ENCODE measurements at places on chromosomes 12 and 14. TPM values are rescaled to one million over a fixed set of nuclear protein-coding genes. Genes with fewer than 3 reads are reported as not detected.

GRCh38 chr14:99189201-99189801 is 82.7 kb downstream of the BCL11B start:
- no peak for DNase-seq

Gene CCT2
- polyA plus RNA-seq, result 81.8 TPM

Gene BCL11B
- polyA plus RNA-seq, result 0.09 TPM

DNA sequence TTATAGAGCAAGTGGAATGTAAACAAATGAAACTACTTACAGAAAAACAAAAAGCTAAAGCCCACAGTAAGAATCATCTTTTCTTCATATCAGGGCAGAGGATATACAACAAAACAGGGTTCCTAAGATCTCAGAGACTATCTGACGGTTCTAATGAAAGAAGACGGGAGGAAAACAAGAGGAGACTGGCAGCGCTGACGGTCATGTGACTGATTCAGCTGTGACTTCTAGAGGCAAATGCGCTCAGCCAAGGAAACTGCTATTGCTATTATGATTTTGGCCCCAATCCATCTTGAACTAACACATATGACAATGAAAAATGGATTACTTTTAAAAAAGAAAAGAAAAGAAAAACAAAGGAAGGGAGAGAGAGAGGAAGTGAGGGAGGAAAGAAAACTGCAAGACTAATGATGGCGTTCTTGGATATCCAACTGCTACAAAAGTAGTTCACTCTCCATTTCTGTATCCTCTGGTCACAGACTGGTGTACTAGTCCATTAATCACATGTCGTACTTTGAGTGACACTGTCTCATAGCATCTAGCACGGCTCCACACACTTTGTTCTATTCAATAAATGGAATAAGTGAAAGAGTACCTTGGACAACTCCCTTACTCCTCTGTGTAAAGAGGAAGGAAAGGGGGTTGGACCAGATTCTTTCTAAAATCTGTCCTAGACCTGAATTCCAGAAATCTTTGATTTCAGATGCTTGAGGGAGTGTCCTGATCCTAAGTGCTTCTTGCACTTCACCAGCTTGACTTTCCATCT is 119.3 kb downstream of the DAD1 start:
- no peak for DNase-seq

DNA sequence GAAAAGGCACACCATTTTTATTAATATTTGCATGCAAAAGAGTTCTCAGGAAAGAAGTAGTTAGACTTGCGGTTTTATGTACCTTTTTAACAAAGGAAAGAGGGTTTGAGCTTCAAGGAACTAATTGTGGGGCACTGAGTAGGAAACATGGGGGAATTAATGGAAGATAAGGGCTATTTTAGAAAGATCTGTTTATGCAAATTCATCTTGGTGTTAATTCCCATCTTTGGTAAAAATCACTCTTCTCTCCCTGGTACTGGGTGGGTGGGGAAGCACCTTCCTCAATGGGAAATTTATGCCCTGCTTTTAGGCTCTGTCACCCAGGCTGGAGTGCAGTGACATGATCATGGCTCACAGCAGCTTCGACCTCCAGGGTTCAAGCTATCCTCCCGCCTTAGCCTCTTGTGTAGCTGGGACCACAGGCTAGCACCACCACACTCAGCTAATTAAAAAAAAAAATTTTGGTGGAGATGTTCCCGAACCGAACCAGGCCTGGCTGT is 30.1 kb upstream of the RESF1 start:
- no peak for DNase-seq

GRCh38 chr14:90599339-90599738 is 202.5 kb downstream of the CALM1 start:
- DNase-seq, result no peak

DNA sequence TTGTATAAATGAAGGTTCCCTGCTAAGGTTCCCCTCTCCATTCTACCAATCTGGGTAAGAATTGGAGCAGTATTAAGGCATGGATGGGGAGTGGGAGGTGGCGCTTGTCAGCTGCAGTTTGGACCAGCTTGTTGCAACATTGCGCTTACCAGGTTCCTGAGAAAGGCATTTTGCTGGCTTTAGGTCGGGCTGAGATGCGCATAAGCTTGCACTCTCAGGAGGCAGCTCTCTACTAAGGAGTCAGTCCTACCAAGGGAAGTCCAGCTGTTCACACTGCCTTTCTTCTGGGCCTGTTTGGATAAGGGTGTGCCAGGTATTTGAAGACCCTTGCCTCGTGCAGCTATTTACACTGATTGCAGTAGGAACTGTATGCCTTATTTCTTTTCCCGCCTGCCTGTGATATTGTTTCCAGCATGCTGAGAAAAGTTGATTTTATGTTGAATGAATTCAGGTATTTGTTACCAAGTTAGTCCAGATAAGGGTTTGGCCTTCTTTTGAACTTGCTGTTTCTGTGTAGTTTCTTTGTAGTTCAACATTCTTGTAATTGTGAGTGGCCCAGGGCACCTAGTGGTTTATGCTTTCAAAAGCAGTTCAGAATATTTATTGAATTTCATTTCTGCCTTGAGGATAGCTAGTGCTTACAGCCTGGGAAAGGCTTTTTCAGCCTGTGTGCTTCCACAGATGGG is 2.6 kb downstream of the MLEC start:
- no peak for DNase-seq

GRCh38 chr12:104177663-104178501 is 37.7 kb upstream of the TXNRD1 start:
- no peak for DNase-seq

- DNase-seq, result no peak
Observed at GRCh38 chr14:26959972-26960660, 362.3 kb upstream of the NOVA1 start.

Gene PEBP1
- polyA plus RNA-seq, result 1,937 TPM

Gene SNRPF
- 35.9 TPM for polyA plus RNA-seq

Gene LRRC43
- 0.03 TPM for polyA plus RNA-seq

Gene SLC2A14
- not detected for polyA plus RNA-seq

Gene FAM222A
- 0.97 TPM for polyA plus RNA-seq

Gene EID3
- 0.17 TPM for polyA plus RNA-seq

GRCh38 chr12:52187206-52187605 is 4.6 kb downstream of the KRT80 start:
- DNase-seq, result no peak

DNA sequence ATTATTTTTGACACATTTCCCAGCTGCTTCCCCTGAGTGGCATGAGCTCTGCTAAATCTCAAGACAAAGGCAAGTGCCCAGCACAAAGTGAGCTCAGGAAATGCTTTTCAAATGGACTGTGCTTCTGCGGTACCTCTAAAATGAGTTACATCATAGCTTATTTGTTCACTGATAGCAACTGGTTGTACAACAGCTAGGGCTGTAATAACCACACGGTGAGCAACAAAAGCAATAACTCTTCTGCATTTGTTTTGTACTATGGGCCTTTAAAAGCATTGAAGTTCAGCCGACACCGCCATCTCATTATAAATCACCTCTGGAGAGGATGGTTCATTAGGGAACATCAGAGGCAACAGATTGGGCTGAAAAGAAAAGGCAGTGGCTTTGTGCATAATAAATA is 475.0 kb downstream of the GLT1D1 start:
- DNase-seq, result no peak

Gene ITFG2
- polyA plus RNA-seq, result 13.4 TPM

- no peak for DNase-seq
Observed at GRCh38 chr14:32472512-32473463, 143.7 kb downstream of the AKAP6 start.

DNA sequence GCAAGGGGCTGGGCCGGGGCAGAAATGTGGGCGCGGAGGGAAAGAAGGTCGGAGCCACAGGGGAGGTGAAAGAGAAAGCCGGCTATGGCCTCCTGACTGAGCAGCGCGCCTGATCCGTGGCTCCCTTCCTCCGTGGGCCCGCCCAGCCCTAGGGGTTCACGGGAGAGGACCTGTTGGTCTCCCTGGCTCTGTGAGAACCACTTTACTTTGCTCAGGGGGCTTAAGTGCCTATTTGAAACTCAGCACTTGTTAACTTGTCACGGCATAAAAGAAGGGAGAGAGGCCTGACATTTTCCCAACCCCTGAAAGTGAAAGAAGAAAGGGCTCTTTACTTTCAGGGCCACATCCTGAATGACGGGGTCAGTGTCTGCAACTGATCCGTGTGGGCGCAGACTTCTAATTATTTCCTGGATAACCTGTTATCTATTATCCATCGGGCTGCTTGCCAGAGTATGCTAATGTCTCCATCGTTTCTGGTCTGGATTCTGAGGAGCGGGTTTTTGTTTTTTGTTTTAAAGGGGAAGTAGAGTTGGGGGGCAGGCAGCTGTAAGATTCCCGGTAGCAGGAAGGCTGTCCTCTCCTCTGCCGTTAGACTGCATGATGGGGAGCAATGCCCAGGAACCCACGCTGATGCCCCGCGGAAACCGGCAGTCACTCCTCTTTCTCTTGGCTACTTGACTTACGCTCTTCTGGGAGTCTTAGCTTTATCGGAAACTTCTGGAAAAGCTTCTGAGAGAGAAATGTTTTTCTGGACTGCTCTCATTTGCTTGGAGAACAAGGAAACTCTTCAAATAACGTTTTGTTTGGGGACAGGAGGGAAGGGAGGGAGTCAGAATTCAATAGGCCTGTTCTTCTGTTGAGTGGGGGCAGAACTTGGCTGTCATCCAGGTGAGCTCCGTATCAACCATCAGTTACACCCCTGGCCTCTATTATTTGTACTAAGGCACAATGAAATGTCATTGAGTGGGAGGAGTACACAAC is 127.7 kb upstream of the MAX start:
- DNase-seq, result peak; percentile 49

DNA sequence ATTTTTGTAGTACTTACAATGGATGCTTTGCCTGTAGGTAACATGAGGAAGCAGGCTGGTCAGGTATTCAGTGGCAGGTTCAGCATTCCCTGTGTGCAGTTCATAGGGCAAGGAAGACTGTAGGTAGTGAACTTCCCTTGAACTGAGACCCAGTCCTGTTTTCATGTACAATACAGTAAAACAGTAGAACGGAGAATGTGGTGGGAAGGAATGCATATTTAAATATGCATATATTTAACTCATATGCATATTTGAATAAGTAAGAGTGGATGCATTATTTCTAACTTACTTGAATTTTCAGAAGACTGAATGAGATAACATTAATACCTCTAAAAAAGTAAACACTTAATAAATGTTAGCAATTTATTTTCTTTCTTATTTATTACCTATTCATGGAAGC is 147.6 kb upstream of the FLRT2 start:
- DNase-seq, result no peak

Gene SALL2
- 0.63 TPM for polyA plus RNA-seq

Gene CPNE6
- 0.05 TPM for polyA plus RNA-seq

GRCh38 chr12:127179176-127179575 is 1087.8 kb upstream of the TMEM132C start:
- DNase-seq, result no peak

GRCh38 chr14:92461891-92462290 is 51.7 kb upstream of the RIN3 start:
- DNase-seq, result no peak

Gene EMC9
- polyA plus RNA-seq, result 17.8 TPM

Gene TCTN1
- 10.4 TPM for polyA plus RNA-seq

DNA sequence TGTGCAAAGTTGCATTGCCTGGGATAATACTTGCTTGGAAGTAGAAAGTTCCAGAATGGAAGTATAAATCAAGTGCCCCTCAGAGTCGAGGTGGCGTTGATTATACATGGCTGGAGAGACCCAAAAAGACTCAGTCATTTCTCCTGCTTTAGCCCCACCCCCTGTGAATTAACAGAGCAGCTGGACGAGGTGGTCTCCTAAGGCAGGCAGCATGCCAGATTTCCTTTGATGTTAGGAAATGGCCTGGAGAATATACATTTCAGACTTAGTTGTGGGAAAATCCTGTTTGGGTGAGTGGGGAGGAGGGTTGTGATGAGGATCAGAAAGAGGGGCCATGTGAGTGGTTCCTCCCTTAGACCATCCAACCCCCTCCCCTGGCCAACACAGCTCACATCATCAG is 406.1 kb upstream of the TMPO start:
- DNase-seq, result no peak

Gene PGF
- 0.90 TPM for polyA plus RNA-seq

- DNase-seq, result no peak
Observed at GRCh38 chr12:117403586-117404139, 42.2 kb upstream of the NOS1 start.

- DNase-seq, result no peak
Observed at GRCh38 chr12:2248087-2248900, 195.5 kb downstream of the CACNA1C start.

DNA sequence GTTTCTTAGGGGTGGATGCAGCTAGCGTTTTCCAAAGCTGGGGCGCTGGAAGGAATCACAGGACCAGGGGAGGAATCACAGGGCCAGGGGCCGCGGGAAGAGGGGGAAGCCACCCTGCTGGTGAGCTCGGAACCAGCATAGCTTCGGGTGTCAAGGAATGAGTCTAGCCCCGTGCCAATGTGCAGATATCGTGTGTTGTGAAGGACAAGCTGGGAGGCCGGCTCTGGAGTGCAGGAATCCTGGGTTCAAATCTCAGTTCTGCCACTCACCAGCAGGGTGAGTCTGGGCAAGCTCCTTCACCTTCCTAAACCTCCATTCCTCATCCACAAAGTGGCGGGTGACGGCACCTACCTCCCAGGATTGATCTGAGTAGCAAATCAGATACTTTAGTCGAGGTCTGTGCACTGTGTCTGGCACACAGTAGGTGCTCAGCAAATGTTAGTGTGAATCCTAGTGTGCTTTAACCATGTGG is 53.6 kb upstream of the RIN3 start:
- no peak for DNase-seq

GRCh38 chr12:32535288-32535999 is 136.1 kb downstream of the FGD4 start:
- peak; percentile 53 for DNase-seq

All from liver (tissue), 10 donors.